ENCODE measurements at places on chromosomes 12 and 14. TPM values are rescaled to one million over a fixed set of nuclear protein-coding genes. Genes with fewer than 3 reads are reported as not detected.

Gene BCDIN3D
- 2.6 TPM for total RNA-seq

Gene HOXC4
- not detected for total RNA-seq

Gene LPAR5
- total RNA-seq = 2.7 TPM

Gene REC8
- total RNA-seq = 31.8 TPM

Gene MAGOHB
- 23.8 TPM for total RNA-seq

Gene MAPKAPK5
- total RNA-seq = 48.8 TPM

Gene LRRC9
- 0.38 TPM for total RNA-seq

DNA sequence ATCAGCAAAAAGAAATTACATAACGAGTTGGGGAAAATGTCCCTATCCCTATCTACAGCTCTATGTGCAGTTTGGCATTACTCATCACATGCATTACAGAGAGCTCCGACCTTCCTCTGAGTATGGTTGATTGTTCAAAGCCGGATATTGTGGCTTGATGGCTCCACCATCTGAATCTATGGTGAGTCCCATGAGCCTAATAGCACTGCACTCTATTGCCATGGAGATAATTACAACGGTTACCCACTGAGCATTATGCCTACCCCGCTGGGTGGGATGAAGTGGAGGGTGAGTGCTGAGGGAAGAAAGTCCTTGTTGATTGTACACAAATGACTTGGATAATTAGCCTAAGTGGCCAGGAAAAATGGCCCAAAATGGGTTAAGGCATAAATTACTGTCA is 800.5 kb downstream of the NRXN3 start:
- H3K4me1 ChIP-seq = no peaks in the 10 kb centered on the region
- no peaks in the 10 kb centered on the region for H3K27me3 ChIP-seq
- DNase-seq = no peak
- H3K27ac ChIP-seq = no peak overlapping the region
- no peaks in the 10 kb centered on the region for H3K36me3 ChIP-seq

- H3K4me3 ChIP-seq = no peak overlapping the region
- DNase-seq = no peak
- H3K27ac ChIP-seq = no peak overlapping the region
- H3K4me1 ChIP-seq = no peaks in the 10 kb centered on the region
- H3K36me3 ChIP-seq = peaks cover 6% of the 10 kb centered on the region
These were observed 7.4 kb downstream of the MOK start for GRCh38 chr14:102297436-102298170.

DNA sequence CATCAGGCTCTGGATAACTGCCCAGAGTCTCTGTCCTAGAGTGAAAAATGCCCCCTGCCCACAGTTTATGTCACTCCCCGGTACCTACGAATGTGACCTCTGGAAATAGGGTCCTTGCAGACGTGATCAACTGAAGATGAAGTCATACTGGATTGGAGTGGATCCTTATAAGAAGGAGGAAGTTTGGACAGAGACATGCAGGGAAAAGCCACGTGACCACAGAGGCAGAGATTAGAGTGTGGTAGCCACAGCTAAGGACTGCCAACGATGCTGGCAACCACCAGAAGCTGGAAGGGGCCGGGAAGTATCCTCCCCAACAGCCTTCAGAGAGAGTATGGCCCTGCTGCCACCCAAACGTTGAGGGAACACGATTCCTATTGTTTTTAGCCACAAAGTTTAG is 101.2 kb upstream of the NCOR2 start:
- no peak overlapping the region for H3K4me3 ChIP-seq
- no peak overlapping the region for H3K27ac ChIP-seq
- H3K4me1 ChIP-seq = peaks cover 12% of the 10 kb centered on the region
- no peak for DNase-seq

GRCh38 chr12:15662303-15662980 is 126.7 kb downstream of the EPS8 start:
- no peak overlapping the region for H3K27ac ChIP-seq
- no peaks in the 10 kb centered on the region for H3K4me1 ChIP-seq
- H3K27me3 ChIP-seq = no peaks in the 10 kb centered on the region
- H3K4me3 ChIP-seq = no peak overlapping the region
- H3K36me3 ChIP-seq = no peaks in the 10 kb centered on the region

DNA sequence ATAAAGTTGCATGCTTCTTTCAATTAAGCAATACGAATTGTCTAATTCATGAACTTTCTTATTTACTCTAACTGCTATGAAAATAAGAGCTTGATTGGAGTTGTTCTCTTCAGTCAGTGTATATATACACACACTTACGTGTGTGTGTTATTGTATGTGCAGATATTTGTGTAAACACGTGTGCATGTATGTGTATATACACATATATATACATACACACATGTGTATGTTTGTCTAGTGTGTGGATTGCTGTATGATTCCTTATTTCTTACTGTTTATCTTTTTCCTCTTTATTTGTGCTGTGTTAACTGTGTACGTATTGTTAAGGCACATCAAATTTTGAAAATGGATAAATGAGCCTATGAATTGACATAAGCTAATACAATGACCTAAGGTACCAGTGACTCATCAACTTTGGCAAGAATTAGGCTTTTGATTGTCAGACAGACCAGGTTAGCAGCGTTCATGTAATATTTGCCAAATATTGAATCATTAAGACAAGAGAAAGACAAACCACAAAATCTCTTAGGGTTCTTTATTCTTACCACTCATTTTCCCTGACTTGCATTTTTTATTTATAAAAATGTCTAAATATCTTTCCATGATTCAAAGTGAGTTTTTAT is 423.9 kb downstream of the SOX5 start:
- DNase-seq = no peak
- H3K27me3 ChIP-seq = peaks cover 2% of the 10 kb centered on the region
- no peak overlapping the region for H3K27ac ChIP-seq
- peaks cover 1% of the 10 kb centered on the region for H3K4me1 ChIP-seq

- H3K4me1 ChIP-seq = peaks cover 39% of the 10 kb centered on the region
- H3K4me3 ChIP-seq = no peak overlapping the region
- no peaks in the 10 kb centered on the region for H3K27me3 ChIP-seq
- peak overlapping the region; percentile 64 for H3K27ac ChIP-seq
- no peak for DNase-seq
These were observed 42.0 kb upstream of the ETV6 start for GRCh38 chr12:11607313-11608081.

DNA sequence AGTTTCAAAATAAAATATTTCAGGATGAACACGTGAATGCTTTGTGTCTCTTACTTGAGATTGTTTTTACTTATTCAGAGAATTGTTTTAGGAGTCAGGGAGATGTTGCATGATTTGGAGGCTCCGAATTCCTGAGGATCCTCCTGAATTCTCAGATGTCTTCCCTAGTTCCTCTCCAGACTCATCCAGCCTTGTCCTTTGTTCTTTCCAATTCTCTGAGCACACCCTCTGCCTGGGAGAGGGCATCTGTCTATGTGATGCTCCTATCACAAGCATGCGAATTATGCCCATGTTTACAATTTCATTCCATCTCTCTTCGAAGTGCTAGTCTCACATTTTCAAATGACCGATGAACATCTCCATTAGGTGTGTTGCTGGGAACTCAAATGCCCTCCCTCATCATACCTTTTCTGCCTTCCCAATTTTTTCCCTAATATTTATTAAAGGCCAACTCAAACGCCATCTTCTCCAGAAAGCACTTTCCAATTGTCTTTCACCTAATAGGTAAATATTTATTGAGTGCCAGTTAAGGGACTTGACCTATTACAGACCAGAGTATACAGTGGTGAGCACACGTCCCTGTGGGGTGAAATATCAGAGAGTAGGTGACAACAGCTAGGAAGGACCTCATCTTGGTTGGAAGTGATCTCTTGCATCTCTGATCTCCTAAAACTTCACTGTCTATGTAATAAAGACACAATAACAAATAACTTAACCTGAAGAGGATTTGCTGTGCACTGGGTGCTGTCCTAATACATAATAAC is 64.4 kb downstream of the ARF6 start:
- no peak for DNase-seq
- no peak overlapping the region for H3K4me3 ChIP-seq
- peaks cover 2% of the 10 kb centered on the region for H3K27me3 ChIP-seq
- H3K27ac ChIP-seq = no peak overlapping the region
- H3K36me3 ChIP-seq = no peaks in the 10 kb centered on the region

DNA sequence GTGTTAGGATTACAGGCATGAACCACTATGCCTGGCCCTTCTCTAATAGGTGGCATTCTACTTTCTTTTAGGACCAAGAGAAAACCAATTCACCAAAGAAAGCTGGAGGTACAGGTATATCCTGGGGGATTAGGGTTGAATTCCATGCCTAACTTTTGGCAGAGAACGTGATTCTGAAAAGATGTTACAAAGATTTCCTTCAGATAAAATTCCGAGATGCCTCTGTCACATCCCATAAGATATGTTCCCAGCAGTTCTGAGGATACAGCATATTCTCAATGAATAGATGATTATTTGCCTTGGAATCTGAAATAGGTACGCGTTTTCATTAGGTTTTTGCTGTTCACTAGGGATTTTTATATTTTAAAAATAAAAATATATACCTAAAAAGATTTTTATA is 111.9 kb upstream of the KRAS start:
- H3K27me3 ChIP-seq = no peaks in the 10 kb centered on the region
- no peaks in the 10 kb centered on the region for H3K36me3 ChIP-seq
- no peak overlapping the region for H3K27ac ChIP-seq
- H3K4me1 ChIP-seq = no peaks in the 10 kb centered on the region
- H3K4me3 ChIP-seq = no peak overlapping the region

- H3K4me3 ChIP-seq = no peak overlapping the region
- H3K4me1 ChIP-seq = no peaks in the 10 kb centered on the region
- no peaks in the 10 kb centered on the region for H3K36me3 ChIP-seq
- H3K27ac ChIP-seq = no peak overlapping the region
- no peaks in the 10 kb centered on the region for H3K27me3 ChIP-seq
- no peak for DNase-seq
These were observed 88.5 kb upstream of the ANO4 start for GRCh38 chr12:100706033-100706432.

DNA sequence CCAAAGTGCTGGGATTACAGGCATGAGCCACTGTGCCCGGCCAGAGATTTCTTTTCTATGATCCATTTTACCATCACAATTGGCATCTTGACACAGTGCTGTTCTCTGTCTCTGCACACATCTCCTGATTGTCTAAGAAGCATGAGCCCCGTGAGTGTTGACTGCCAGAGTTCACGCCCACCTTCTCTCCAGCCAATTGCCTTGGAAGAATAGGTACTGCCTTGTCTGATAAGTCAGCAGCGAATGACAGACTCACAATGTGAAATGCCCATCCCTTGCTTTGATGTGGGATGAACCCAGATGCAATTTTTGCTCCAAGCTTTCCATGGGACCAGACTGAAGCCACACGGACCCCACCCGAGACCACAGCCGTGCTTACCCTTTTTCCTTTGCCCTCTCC is 19.3 kb downstream of the EIF5 start:
- no peak overlapping the region for H3K27ac ChIP-seq
- H3K4me1 ChIP-seq = peaks cover 4% of the 10 kb centered on the region
- DNase-seq = no peak
- peaks cover 2% of the 10 kb centered on the region for H3K27me3 ChIP-seq

DNA sequence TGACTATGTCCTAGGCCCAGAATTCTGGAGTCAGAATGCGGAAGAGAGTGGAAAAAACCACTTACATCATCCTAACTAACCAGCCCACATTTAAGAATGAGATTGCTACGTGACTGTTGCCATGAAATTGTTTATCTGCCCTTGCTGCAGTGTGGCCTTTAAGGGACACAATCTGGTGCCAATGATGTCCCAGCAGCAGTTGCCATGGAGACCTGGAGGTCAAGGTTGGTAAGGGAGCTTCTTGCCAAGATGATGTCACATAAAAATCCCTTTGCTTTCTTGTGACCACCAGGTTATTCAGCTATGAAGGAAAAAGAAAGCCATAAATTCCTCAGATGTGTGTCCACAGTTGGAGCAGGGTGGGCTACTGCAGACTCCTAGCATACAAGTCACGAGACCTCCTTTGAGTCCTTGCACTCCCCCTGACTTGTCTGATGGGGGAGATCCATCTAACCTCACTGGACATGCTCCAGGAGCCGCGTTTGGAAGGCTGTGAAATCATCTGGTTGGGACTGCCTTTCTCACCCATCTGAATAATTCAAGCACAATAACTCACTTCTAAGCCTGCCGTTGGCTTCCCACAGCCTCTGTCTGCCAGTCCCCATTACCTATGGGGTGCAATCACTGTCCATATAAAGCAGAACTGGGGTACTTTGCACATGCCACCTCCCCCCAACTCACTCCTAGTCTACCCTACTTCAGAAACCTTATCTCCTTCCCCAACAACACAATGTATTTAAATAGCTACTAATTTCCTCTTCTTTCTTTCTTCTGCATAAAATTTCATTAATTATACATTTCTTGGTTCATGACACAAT is 165.6 kb downstream of the ZFP36L1 start:
- H3K27ac ChIP-seq = no peak overlapping the region
- H3K36me3 ChIP-seq = no peaks in the 10 kb centered on the region
- H3K4me3 ChIP-seq = peak overlapping the region; percentile 21
- peaks cover 7% of the 10 kb centered on the region for H3K4me1 ChIP-seq
- no peak for DNase-seq

DNA sequence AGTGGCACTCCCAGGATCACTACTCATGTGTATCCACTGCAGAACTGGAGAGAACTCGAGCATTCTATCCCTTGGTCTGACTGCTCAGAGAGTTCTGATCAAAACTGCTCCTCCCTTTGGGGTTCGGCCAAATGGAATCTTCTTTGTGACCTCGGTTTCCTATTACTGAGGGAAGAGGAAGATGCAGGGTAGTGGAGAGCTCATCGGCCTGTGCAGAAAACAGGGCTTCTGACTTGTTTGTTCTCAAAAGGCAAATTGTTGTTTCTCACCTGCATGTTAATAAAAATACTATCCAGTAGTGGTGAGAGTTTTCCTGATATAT is 17.1 kb upstream of the AKAP6 start:
- H3K27me3 ChIP-seq = no peaks in the 10 kb centered on the region
- H3K36me3 ChIP-seq = no peaks in the 10 kb centered on the region
- H3K4me3 ChIP-seq = no peak overlapping the region

DNA sequence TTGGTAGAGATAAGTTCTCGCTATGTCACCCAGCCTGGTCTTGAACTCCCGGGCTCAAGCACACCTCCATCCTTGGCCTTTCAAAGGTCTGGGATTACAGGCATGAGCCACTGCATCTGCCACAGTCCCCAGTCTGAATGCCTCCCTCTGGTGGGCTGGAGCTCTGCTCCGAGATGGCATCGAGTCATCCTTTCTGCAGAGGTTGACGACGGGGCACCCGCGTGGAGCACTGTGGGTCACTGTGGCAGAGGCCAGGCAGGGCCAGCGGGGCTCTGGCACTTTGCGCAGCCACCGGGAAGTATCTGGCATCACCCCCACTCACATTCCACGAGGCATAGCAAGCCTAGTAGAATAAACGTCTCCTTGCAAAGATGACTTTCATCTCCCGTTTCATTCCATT is 163.3 kb upstream of the DIO3 start:
- peaks cover 9% of the 10 kb centered on the region for H3K4me1 ChIP-seq
- H3K27me3 ChIP-seq = peaks cover 5% of the 10 kb centered on the region
- H3K27ac ChIP-seq = no peak overlapping the region
- no peak for DNase-seq

GRCh38 chr12:87795555-87795954 is 233.6 kb downstream of the C12orf50 start:
- H3K27me3 ChIP-seq = no peaks in the 10 kb centered on the region
- DNase-seq = no peak
- H3K4me3 ChIP-seq = no peak overlapping the region
- no peaks in the 10 kb centered on the region for H3K4me1 ChIP-seq

- DNase-seq = no peak
- H3K36me3 ChIP-seq = no peaks in the 10 kb centered on the region
- no peaks in the 10 kb centered on the region for H3K4me1 ChIP-seq
- H3K27ac ChIP-seq = no peak overlapping the region
- H3K4me3 ChIP-seq = no peak overlapping the region
These were observed 159.8 kb downstream of the RPAP3 start for GRCh38 chr12:47545938-47546609.

Data from endothelial cell (in vitro differentiated cells).